ENCODE measurements at places on chromosomes 13 and 19. TPM values are rescaled to one million over a fixed set of nuclear protein-coding genes. Genes with fewer than 3 reads are reported as not detected.

- DNase-seq: no peak
Observed at GRCh38 chr13:110643768-110644421, 28.6 kb downstream of the NAXD start.

DNA sequence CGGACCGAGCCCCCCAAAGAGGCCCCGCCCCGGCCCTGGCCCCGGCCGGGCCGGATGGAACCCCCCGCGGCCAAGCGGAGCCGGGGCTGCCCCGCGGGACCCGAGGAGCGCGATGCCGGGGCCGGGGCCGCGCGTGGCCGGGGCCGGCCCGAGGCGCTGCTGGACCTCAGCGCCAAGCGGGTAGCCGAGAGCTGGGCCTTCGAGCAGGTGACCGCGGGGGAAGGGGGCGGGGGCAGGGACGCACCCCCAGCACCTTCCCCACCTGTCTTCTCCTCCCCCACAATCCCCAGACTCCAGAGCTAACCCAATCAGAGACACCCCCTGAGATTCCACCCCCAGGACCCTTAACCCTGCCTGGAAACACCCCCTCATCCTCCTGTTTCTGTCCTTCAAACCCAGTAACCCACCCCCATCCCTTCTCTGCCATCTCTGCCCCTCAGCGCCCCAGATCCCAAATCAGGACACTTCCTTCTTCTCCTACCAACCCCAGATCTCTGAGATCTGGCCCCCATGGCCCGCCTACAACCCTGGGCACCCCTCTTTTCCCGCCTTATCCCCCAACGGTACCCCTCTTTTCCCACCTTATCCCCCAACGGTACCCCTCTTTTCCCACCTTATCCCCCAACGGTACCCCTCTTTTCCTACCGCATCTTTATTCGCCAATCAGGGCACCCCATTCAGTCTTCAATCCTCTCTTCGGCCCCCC lies 505 bp downstream of the ZSWIM4 start:
- DNase-seq: no peak

DNA sequence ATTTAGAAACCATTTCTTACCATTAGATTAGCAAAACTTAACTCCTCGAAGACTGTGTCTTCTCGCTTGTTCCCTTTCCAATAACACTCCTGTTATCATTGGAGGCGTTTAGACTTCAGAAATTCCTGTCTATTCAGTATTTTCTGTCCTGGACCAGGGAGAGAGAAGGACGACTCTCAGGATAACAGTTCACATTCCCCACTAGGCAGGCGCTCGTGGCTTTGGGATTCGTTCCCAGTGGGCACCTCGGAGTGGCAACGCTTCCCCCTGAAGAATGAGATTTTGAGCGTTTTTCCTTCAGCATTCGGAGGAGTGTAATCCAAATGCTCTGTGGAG lies 429 bp upstream of the ZNF225 start:
- DNase-seq: no peak

ZNF441 gene
- total RNA-seq: 4.2 TPM

STAP2 gene
- 8.2 TPM for total RNA-seq

ALG5 gene
- 16.2 TPM for total RNA-seq

MARCHF2 gene
- total RNA-seq: 87.8 TPM

VAV1 gene
- total RNA-seq: 7.4 TPM

SMIM17 gene
- not detected for total RNA-seq

PNMA8A gene
- total RNA-seq: 16.5 TPM

OR7C1 gene
- not detected for total RNA-seq

- no peak for DNase-seq
Observed at GRCh38 chr13:31631071-31631470, 108.3 kb upstream of the RXFP2 start.

- DNase-seq: no peak
Observed at GRCh38 chr13:50867637-50867945, 24.1 kb upstream of the DLEU7 start.

- DNase-seq: no peak
Observed at GRCh38 chr13:30193279-30194234, 113.8 kb downstream of the KATNAL1 start.

DNA sequence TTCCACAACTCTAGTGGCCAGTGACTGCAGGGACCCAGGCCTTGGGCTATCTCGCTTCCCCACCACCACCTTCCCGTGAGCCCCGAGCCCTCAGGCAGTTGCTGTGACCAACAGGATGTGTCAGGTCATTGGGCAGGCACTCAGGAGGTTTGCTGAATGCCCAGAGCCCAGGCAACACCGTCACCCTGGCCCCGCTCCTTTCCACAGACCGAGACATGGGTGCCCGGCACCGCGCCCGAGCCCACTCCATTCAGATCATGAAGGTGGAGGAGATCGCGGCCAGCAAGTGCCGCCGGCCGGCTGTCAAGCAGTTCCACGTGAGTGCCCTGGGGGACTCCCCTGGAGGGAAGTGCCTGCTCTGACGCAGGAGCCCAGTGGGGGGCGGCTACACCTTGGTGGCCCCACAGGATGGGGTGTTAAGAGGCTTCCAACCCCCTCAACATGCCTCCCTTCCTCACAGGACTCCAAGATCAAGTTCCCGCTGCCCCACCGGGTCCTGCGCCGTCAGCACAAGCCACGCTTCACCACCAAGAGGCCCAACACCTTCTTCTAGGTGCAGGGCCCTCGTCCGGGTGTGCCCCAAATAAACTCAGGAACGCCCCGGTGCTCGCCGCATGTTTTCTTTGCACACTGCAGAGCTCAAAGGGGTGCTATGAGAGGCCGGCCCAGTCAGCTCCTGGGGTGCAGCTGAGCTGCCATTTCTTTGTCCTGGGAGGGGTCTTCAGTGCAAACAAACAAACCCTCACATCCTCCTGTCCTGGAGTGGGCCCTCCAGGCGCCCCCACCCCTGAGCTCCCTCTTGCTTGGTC lies 3.2 kb downstream of the RPL18A start:
- DNase-seq: no peak

THAP8 gene
- 2.3 TPM for total RNA-seq

ZNF667 gene
- total RNA-seq: 4.9 TPM

- no peak for DNase-seq
Observed at GRCh38 chr19:36207605-36208252, 6.7 kb downstream of the ZNF565 start.

- no peak for DNase-seq
Observed at GRCh38 chr13:73697166-73697565, 437.0 kb downstream of the KLF12 start.

MEGF8 gene
- 28.2 TPM for total RNA-seq

DNA sequence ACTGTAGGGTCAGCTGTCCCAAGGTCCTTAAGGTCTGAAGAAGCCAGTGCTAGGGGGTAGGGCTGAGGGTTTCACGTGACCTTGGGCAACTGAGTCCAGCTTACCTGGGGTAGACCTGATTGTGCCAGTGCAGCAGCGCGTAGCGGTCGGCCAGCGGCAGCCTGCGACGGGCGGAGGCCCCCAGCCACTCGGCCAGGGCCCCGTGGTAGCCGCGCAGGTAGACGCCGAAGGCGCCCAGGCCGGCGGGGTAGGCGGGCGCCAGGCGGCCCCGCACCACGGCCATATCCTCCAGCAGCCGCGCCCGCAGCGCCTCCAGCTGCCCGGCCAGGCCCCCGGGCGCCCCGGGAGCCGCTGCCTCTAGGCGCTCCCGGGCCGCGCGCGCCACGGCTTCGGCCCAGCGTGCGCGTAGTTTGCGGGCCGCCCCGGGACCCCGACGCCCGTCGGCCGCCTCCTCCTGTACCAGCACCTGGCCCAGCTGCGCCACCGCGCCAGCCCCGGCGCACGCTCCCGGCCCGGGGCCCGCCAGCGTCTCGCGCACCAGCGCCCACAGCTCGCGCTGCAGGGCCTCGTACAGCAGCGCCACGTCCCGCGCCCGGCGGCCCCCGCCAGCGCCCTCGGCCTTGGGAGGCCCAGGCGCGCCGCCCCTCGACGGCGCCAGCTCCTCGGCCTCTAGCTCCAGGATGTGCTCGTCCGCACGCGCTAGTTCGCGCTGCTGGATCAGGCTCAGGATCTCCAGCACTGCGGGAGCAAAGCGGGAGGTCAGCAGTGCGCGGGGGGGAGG lies 10.9 kb downstream of the EXOC3L2 start:
- DNase-seq: no peak

GRCh38 chr19:16336571-16336970 lies 11.9 kb downstream of the KLF2 start:
- DNase-seq: no peak

TSHZ3 gene
- total RNA-seq: 4.3 TPM

DHDH gene
- not detected for total RNA-seq

- DNase-seq: no peak
Observed at GRCh38 chr13:43354153-43354945, 331.0 kb downstream of the DNAJC15 start.

GRCh38 chr19:31350693-31351055 lies 1.4 kb upstream of the TSHZ3 start:
- peak; percentile 64 for DNase-seq

- DNase-seq: no peak
Observed at GRCh38 chr13:113584870-113585671, 518 bp downstream of the TFDP1 start.

DNA sequence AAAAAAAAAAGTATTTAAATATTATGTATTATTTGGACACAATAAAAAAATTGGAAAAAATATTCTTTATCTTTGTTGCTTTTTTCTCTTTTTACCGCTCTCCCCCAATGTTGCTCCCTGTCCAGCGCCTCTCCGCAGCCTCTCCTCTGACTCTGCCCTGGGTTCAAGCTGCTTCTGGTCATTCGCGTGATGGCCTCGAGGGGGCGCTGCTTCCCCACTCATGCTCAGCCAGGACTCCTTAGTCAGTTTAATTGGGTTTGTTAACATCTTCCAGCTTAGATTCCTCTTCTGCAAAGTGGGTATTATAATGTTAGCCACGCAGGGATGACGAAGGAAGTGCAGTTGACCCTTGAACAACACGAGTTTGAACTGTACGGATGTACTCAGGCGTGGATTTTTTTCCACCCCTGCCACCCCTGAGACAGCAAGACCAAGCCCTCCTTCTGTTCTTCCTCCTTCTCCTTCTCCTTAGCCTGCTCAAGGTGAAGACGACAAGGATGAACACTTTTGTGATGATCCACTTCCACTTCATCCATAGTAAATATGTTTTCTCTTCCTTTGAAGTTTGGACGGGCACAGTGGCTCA lies 4.9 kb upstream of the NWD1 start:
- peak; percentile 60 for DNase-seq

GRCh38 chr13:70311191-70311590 lies 202.9 kb upstream of the KLHL1 start:
- DNase-seq: no peak

GRCh38 chr19:22199171-22199570 lies 2.4 kb upstream of the ZNF676 start:
- no peak for DNase-seq

All from left cardiac atrium (tissue), 4 donors.